ENCODE measurements at places on chromosomes 1 and 21.

GRCh38 chr1:67948151-67949080, 102.0 kb downstream of the DIRAS3 start:
- DNase-seq, result no peak

DNA sequence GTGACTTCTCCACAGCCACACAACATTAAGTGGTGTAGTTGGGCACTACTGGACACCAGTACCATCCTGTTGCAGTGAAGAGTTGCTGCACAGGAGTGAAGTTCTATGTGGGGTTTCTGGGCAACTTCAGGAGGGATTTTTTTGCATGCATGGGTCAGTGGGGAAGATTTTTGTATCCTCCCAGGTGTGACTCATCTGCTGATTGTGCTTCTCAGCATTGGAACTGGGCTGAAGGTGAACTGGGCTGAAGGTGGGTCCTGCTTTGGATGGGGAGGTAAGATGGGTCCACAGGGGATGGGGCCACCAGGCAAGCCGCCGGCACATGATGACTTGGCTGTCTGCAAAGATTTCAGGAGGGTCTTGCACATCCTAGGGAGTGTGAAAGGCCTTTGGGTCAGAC, 2.6 kb downstream of the SERINC2 start:
- no peak for DNase-seq

GRCh38 chr1:52332411-52332810, 33.6 kb downstream of the CC2D1B start:
- DNase-seq, result no peak

DNA sequence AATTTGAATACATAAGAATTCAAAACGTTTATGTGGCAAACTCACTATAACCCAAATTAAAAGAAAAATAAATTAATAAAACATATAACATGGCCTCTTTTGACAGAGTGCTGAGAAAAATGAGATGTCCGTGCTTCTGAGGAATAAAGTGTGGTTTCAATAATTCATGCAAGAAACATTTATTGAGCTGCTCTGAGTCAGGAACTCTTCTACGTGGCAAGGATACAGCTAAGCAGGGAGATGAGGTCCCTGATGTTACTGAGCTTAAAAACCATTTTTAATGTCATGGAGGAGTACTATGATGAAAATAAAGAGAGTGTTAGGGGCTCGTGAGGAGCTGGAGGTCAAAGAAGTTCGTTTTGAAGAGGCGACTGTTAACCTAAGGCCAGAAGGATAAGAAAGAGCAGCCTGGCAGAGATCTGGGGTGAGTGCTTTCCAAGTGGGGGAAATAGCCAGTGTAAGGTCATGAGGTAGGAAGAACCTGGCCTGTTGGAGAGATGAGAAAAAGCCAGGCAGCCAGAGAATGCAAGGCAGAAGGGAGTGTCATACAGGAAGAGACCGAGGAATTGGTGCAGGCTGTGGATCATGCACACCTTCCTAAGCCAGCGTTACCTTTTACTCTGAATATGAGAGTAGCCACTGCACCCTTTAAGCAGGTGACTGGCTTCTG, 182.2 kb upstream of the DUSP10 start:
- no peak for DNase-seq

- no peak for DNase-seq
These were observed 34.7 kb downstream of the IER5 start for GRCh38 chr1:181123173-181123572.

DNA sequence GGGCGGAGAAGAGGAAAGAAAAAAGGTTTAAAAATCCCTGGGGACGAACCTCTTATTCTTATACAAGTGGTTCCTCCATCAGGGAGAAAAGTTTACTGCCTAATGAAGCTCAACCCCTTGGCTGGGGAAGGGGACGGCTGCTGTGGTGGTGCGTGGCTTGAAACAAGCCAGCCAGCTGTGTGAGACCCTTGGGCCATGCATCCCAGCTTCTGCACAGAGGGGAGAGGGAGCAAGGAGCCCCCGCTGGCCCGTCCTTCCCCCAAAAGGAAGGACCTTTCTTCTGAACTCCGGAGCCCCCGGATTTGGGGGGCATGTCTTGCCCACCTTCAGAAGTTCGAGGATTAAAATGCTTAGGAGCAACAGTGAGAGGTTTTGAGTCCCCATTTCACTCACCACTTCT, 67.3 kb downstream of the STUM start:
- no peak for DNase-seq

GRCh38 chr1:83928396-83928795, 70.5 kb downstream of the TTLL7 start:
- DNase-seq, result no peak

GRCh38 chr1:67723620-67724019, 38.6 kb downstream of the GADD45A start:
- DNase-seq, result no peak

DNA sequence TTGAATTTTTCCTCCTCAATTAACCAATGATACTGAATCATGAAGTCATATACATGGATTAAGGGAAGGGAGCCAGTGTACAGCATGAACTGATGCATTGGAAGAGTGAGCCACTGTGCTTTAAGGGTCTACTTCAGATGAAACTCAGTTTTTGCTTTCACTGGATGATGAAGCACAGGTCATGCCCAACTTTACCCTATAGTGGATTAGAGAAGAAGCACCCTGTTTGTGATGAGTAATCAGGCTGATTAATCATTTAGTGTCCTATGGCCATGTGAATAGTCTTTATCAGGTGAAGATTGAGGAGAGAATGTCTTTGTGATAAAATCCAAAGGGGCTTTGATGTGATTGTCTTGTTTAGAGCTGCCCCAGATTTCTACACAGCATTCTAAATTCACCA, 24.7 kb upstream of the LAMC1 start:
- no peak for DNase-seq

- no peak for DNase-seq
These were observed 75.0 kb upstream of the PKN2 start for GRCh38 chr1:88609051-88609450.
